GM23248 (cell line): ENCODE measurements at places on chromosomes 4 and X. TPM values are rescaled to one million over a fixed set of nuclear protein-coding genes. Genes with fewer than 3 reads are reported as not detected.

The ANXA10 gene
- total RNA-seq: 0.22 TPM in 1 of 2 replicates, not detected in the other

DNA sequence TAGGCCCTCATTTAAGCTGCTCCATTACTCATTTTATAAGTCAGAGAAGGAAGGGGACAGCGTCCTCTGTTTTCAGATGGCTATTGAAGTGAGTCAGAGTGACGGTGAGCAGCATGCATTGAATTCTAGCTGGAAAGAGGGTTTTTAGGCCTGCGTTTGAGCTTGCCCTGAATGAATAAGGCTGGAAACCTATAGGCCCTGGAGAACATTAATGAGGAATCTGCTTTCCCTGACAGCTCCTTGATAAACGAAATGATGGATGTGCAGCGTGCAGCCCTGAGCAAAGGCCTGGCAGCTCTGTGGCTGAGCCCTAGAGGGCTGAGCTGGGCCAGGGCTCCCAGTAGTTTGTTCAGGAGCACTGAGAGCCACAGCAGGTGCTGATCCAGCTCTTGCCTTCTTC lies 33.4 kb downstream of the TBL1X start:
- no peaks in the 10 kb centered on the region for H3K27me3 ChIP-seq
- H3K36me3 ChIP-seq: no peaks in the 10 kb centered on the region
- H3K4me3 ChIP-seq: no peak overlapping the region
- DNase-seq: no peak
- no peak overlapping the region for H3K27ac ChIP-seq

GRCh38 chr4:140019619-140020347 lies 134.2 kb downstream of the MAML3 start:
- no peaks in the 10 kb centered on the region for H3K36me3 ChIP-seq
- H3K4me1 ChIP-seq: 0 out of 2 replicates have a peak, but pooled peaks cover 6% of the 10 kb centered on the region
- no peak overlapping the region for H3K4me3 ChIP-seq
- DNase-seq: no peak
- no peaks in the 10 kb centered on the region for H3K27me3 ChIP-seq
- no peak overlapping the region for H3K27ac ChIP-seq

DNA sequence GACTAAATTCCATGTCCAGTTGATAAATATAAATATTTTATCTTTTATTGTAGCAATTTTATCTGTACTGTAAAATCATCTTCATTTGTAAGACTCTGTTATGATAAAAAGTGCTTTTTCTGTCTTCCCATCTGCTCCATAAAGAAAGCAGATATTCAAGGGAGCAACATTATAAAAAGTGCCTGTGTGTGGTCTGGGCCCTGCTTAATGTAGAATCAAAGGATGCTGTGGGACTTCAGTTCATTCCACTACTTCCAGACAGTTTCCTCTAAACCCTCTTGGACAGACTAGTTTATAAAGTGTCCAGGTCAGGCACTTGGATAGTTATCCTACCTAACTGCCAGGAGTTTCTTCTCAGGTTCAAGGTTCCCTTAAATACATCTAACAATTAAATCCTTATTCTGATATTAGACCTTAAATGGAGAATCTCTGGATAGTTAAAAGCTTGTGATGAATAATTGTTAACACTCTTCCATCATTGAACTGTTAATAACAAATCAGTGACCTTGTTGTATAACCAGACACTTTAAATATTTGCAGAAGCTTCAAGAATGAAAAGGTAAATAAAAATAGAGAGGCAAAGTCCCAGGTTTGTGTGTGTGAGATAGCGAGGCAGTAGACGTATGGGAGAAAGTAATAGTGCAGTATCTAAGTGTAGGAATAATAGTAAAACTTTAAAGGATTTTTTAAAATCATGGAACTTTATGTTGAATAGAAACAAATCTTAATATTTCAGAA lies 237.5 kb upstream of the CTSO start:
- H3K27me3 ChIP-seq: no peaks in the 10 kb centered on the region
- peaks cover 10% of the 10 kb centered on the region for H3K4me1 ChIP-seq

- no peaks in the 10 kb centered on the region for H3K4me1 ChIP-seq
- H3K36me3 ChIP-seq: no peaks in the 10 kb centered on the region
- H3K27ac ChIP-seq: no peak overlapping the region
- no peaks in the 10 kb centered on the region for H3K27me3 ChIP-seq
- no peak for DNase-seq
- H3K4me3 ChIP-seq: no peak overlapping the region
Measured at GRCh38 chrX:37785569-37785968, 5.7 kb downstream of the CYBB start.

DNA sequence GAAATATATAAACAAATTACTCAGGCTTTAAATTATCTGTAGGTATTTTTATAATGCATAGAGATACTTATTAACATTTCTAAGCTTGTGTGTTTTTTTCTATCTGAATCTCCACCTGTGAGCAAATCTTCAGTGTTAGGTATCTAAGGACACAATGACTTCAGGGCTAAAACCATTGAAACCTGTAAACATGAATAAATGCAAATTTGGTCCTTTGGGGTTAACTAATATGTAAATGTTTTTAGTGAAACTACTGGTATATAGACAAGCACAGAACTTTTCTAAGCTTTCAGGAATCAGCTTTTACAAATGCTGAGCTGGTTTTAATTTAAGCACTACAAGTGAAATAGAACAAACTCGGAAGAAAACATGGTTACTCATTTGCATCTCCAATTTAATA lies 147.9 kb downstream of the FBXO8 start:
- H3K27ac ChIP-seq: no peak overlapping the region
- no peaks in the 10 kb centered on the region for H3K36me3 ChIP-seq
- no peak for DNase-seq
- H3K4me3 ChIP-seq: peak overlapping the region; percentile 71
- H3K4me1 ChIP-seq: peaks cover 23% of the 10 kb centered on the region; the same call in 1 of the 2 replicates

The CFAP299 gene
- total RNA-seq: 1.1 TPM in 1 of 2 replicates, not detected in the other

DNA sequence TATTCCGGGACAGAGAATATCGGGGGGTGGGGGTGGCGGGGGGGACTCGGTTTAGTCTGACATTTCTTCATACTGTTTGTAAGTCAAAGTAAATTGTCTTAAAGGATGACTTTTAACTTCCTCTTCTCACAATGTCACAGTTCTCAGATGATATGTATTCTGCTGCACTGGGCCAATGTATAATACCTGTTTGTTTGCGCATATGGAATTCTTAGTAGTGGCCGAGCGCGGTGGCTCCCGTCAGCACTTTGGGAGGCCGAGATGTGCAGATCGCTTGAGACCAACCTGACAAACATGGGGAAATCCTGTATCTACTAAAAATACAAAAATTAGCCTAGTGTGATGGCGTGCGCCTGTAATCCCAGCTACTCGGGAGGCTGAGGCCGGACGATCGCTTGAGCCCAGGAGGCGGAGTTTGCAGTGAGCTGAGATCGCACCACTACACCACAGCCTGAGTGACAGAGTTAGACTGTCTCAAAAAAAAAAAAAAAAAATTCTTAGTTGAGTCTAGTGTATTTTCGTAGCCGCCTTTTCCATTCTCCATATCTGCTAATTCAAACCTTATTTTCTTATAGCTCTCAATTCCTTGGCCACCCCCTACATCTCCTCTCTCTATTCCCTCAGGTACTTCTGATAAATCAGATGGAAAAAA lies 851 bp downstream of the POLR2B start:
- no peaks in the 10 kb centered on the region for H3K27me3 ChIP-seq
- DNase-seq: peak; percentile 69
- no peaks in the 10 kb centered on the region for H3K36me3 ChIP-seq
- H3K4me1 ChIP-seq: peaks cover 26% of the 10 kb centered on the region
- peak overlapping the region; percentile 94 for H3K4me3 ChIP-seq

DNA sequence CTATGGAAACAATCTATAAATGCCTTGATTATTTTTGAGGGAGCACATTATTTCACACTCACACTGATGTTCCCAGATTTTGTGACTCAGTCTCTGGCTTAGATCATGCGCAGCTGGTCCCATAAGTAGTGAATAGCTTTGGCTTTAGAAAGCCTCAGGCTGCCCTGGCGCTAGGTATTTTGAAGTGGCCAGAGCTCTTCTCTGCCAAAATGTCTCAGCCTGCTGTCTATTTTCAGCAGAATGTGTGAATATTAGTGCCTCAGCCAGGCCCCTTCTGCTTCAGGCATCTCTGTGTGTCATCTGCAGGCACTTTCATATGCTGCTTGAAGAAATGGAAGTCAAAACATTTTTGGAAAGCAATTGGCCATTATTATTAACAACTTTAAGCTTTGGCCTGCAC lies 931.0 kb upstream of the INTU start:
- peaks cover 28% of the 10 kb centered on the region for H3K4me1 ChIP-seq
- H3K27me3 ChIP-seq: no peaks in the 10 kb centered on the region
- no peak overlapping the region for H3K4me3 ChIP-seq
- no peaks in the 10 kb centered on the region for H3K36me3 ChIP-seq
- peak; percentile 95 for DNase-seq

- H3K4me1 ChIP-seq: no peaks in the 10 kb centered on the region
- no peak for DNase-seq
- no peaks in the 10 kb centered on the region for H3K36me3 ChIP-seq
- H3K27ac ChIP-seq: no peak overlapping the region
- H3K27me3 ChIP-seq: no peaks in the 10 kb centered on the region
Measured at GRCh38 chr4:32932156-32932555, 2212.0 kb downstream of the PCDH7 start.

The PRKG2 gene
- total RNA-seq: 4.6 and 7.3 TPM in 2 replicates

DNA sequence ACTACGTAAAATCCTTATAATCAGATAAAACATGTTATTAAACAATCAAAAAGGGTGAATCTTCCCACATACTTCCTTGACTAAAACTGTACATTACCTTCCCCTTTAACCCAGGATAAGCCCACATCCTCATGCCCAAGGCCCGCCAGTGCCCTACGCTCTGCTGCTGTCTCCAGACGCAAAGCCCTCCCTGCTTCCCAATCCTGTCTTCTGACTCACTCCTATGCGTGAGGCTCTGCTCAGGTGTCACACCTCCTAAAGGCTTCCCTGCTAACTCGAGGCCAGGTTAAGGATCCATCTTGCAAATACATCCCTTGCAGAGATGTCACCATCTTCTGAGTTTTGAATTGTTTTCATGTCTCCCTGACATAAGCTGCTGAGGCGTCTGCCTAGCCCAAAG lies 61.6 kb downstream of the STX18 start:
- H3K36me3 ChIP-seq: no peaks in the 10 kb centered on the region
- H3K27me3 ChIP-seq: no peaks in the 10 kb centered on the region
- peak overlapping the region; percentile 63 for H3K27ac ChIP-seq
- H3K4me3 ChIP-seq: no peak overlapping the region
- H3K4me1 ChIP-seq: peaks cover 45% of the 10 kb centered on the region

GRCh38 chrX:13937370-13938050 lies 92.2 kb downstream of the GEMIN8 start:
- peaks cover 6% of the 10 kb centered on the region for H3K27me3 ChIP-seq
- peak; percentile 12 for DNase-seq
- H3K4me1 ChIP-seq: no peaks in the 10 kb centered on the region
- H3K27ac ChIP-seq: no peak overlapping the region

DNA sequence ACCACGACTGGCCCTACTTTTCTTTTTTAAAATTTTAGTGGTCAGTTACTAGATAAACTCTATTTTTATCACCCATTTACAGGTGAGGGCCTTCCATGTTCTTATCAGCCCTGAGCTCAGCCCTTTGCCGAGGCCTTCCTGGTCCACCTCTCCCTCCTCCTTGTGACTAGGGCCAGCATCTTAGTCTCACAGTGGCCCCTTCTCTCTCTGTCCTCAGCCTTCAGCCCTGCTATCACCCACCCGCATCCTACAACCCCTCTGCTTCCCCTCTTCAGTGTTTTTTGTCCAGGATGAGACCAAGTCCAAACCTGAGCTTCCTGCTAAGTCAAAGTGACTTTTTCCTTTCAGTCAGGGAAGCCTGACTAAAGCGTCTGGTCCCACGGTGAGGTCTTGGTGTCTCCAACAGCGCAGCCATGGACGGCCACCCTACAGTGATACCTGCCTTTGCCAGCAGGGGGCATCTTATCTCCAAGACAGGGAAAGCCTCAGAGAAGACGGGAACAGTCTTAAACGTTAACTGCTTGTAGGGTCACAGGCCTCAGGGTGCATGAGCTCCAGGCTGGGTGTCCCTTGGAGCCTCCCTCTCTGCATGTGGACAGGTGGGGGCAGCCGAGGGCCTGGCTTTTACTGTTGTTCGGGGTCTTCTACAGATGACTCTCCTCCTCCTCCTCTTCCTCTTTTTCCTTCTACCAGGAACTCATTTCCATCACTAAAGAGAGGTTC lies 11.7 kb upstream of the GAGE10 start:
- DNase-seq: peak; percentile 58
- H3K27me3 ChIP-seq: no peaks in the 10 kb centered on the region
- no peaks in the 10 kb centered on the region for H3K4me1 ChIP-seq

- peak overlapping the region; percentile 15; the same call in 1 of the 2 replicates for H3K4me3 ChIP-seq
- H3K27me3 ChIP-seq: no peaks in the 10 kb centered on the region
- peak overlapping the region; percentile 37 for H3K27ac ChIP-seq
- H3K4me1 ChIP-seq: peaks cover 22% of the 10 kb centered on the region
- peak; percentile 54 for DNase-seq
- no peaks in the 10 kb centered on the region for H3K36me3 ChIP-seq
Measured at GRCh38 chr4:141569141-141569540, 67.2 kb upstream of the IL15 start.

DNA sequence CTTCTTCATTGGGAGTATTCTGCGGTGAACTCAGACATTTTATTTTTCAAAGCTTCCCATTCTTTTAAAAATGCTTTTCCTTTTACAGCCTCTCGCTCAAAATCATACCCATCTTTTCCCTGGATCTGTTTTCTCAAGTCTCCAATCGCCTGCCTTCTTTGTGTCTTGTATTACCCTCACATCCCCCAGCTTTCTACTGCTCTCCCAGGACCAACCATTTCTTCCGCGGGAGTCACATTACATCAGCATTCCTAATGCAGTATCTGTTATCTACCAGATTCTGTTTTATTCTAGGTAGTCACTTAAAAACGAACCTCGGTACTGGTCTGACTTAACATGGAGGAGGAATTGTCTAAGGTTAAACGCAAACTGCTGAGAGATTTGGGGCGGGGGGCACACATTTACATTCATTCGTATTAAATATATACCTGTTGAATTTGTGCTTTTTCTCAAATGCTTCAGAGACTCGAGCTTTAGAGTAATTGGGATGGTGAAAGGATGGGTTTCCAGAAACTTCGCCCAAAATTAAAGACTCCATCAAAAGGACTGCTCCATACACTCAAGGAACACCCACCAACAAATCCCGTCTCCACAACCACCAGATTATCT lies 493 bp upstream of the UCHL1 start:
- peak overlapping the region; percentile 71 for H3K4me3 ChIP-seq
- H3K4me1 ChIP-seq: no peaks in the 10 kb centered on the region
- H3K36me3 ChIP-seq: no peaks in the 10 kb centered on the region
- peaks cover 15% of the 10 kb centered on the region for H3K27me3 ChIP-seq
- peak overlapping the region; percentile 30; the same call in 1 of the 2 replicates for H3K27ac ChIP-seq

DNA sequence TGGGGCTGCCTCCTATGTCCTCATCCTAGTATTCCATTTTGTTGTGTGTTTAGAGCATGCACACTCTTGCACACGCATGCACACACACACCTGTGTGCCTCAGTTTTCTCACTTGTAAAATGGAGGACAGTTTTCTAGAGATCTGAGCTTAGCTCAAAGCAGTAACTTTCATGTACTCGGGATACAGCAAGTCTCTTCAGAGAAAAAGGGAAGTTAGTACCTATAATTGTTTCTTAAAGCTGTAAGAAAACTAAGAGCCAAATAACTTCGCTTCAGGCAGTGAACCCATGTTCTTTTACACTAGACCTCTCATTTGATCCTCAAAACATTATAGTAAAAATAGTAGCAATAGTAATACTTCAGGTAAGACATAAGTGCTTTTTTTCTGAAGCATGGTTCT lies 49.6 kb downstream of the KIT start:
- no peaks in the 10 kb centered on the region for H3K27me3 ChIP-seq
- no peaks in the 10 kb centered on the region for H3K4me1 ChIP-seq
- no peak overlapping the region for H3K27ac ChIP-seq
- DNase-seq: no peak
- no peaks in the 10 kb centered on the region for H3K36me3 ChIP-seq
